ENCODE measurements at places on chromosomes 4 and X.

GRCh38 chr4:80276931-80277330 is 10.5 kb downstream of the FGF5 start:
- no peak for DNase-seq

DNA sequence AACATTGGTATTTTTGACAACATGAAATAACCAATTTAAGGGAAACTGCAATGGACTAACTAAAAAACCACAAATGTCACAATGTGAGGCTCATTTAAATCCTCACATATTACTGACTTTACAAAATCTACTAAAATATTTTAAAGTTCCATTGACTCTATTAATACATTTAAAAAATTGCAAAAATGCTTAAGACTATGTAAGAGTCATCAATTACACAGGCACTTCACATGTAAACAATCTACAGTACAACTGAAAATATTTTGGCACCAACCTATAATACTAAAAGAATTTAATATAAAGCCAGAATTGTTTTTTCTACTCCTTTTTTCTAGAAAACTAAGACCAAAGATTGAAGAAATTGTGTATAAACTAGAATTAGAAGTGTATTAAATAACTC is 76.8 kb upstream of the RBMXL3 start:
- DNase-seq = no peak

DNA sequence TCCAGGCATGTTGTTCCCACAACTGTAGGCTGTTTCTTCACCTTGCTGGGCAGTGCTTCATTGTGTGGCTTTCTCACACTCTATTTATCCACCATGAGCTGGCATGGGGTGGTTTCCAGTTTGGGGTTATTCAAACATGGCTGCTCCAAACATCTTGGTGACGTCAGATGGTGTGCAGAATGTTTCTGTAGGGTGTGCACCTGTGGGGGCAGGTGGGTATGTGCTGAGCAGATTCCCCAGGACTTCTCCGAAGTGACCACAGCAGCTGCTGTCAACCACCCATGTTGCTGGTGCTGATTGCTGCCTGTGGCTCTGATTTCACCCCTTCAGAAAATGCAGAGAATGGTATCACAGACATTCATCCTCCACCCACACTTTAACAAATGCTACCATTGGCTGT is 5.0 kb upstream of the PSAPL1 start:
- DNase-seq = no peak

DNA sequence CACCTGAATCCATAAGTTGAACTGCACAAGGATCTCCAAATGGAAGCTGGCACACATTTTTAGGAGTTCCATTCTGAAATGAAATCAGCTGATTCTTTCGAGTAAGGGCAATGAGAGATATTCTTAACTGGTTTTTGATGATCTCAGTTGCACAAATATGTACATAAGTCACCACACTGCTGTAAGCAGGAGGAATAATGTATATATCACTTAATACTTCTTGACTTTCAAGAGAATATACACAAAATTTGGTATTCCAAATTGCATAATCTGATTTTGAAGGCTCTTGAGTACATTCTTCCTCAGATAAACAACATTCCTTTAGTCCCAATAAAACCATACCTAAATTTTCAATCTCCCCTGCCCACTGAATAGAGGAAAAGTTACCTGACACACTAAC is 8.2 kb downstream of the FANCB start:
- DNase-seq = no peak

- no peak for DNase-seq
Observed at GRCh38 chr4:89929425-89930159, 34.9 kb downstream of the MMRN1 start.

DNA sequence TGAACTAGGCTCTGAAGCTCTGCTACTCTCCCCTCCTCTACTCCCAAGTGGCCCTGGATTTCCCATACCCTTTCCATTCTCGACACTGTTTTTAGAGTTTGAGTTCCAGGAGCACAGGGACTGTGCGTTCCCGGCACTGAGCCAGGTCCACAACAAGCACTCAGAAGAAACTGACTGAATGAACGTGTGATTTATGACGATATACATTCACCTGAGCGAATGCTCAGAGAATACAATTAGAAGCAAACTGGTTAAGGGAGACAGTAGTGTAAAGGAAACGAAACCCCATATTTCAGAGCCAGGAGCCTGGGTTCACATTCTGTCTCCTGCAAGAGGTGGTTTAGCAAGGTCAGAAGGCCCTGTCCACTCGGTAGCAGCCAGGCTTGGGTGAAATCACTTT is 1.4 kb upstream of the KIAA0232 start:
- no peak for DNase-seq

DNA sequence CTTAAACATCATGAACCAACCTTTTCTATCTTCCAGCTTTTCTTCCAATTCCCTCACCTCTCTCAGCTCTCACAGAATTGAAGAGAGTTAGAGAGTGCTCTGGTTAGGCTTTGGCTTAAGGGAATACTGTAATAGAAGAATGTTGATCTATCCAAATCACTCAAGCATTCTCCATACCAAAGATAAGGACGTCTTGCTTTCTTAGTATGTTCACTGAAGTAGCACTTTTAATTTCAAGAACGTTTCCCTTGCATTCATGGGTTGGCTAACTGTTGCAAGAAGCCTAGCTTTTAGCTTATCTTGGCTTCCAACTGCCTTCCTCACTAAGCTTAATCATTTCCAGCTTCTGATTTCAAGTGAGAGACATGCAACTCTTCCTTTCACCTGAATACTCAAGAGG is 43.2 kb downstream of the FANCB start:
- DNase-seq = no peak

GRCh38 chrX:19949340-19949739 is 41.5 kb downstream of the BCLAF3 start:
- no peak for DNase-seq

DNA sequence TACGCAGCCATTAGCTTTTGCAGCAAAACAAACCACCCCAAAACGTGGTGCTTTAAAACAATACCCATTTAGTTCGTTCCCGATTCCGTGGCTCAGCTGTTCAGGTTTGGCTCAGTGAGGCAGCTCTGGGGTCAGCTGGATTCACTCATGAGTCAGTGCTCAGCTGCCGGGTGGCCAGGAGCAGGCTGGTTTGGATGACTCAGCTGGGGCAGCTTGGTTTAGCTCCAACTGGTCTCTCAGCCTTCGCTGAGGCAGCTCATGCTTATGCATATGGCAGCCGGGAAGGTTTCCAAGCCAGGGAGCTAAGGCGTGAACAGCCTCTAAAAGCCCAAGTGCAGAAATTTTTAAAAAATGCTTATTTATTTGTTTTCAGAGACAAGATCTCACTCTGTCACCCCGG is 13.3 kb upstream of the CD99 start:
- no peak for DNase-seq
